NCI-H2029 (cell line): ENCODE measurements at places on chromosomes 1 and 21.

DNA sequence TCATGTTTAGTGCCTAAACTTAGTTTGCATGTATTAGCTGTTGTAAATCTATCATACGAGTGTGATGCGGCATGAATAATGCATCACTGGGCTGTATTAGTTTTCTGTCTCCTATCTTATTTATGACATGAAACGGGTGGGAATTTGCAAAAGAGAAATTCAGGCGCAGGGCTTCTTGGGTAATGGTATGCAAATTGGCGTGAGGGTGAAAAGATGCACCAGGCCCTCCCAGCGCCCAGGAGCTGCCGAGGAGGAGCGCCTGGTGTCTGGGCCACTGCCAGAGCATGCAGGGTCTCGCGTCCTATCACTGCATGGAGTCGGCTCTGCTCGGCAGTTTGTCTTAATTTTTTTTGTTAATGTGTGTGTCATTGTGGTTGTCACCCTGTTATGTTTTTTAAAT is 82.9 kb upstream of the ACTL8 start:
- no peak for DNase-seq

DNA sequence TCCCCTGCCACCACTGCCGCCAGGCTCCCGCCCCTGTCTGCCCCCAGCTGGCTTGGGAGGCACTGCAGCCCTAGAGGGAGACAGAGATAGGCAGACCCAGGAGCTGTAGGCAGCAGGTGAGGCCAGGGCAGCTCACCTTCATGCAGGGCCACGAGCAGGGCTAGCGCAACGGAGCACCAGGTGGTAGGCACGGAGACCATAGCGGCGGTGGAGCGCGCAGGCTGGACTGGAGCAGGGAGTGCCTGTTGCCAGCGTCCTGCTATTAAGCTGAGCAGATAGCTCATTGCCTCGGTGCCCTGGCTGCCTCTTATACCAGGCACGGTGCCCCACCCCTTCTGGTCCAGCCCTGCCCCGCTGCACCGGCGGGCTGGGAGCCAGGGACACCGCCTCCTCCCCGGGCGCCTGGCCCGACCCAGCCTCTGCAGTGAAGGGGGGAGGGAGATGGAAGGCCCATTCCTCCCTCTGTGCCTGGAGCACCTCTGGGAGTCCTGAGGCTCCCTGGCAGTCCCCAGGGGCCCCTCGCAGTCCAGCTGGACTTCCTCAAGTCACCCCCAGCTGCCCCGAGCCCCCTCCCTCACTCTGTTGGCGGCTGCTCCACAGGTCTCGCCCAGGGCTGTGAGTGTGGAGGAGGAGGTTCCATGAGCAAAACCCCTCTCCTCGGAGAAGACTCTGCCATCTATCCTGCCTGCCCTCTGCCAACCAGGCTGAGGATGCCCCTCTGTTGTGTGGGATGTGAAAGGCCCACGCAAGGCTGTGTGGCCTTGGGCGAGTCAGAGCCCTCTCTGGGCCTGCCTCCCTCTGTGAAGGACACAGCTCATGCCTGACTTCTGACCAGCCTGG is at the start of gene EDN2:
Gene EDN2, minus strand, starts transcription at position 282 of the 840 bp plus-strand sequence. Its CDS starts 82 bp downstream, at position 200.
- peak; percentile 100 for DNase-seq

DNA sequence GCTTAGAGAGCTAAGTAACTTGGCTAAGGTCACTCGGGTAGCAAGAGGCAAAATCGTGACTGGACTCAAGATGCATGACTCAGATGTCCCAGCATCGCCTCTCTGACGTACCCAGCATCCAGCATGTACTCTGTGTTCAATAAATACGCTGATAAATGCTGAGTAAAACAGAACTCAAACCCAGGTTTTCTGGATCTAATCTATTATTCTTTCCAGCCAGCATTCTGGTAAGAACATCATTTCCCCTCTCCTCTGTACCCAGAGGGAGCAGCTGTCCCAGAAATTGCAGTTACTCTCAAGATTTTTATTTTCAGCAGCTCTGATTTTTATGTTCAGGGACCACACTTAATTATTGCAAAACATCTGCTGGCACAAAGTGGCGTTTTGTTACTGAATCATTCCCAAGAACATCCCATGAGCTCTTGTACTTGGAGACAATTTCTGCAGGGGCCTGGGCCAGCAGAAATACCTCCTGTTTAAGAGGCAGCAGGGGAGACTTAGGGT is 249.0 kb downstream of the PRDM2 start:
- no peak for DNase-seq

- no peak for DNase-seq
These were observed 4.8 kb upstream of the COL6A1 start for GRCh38 chr21:45976701-45977311.

DNA sequence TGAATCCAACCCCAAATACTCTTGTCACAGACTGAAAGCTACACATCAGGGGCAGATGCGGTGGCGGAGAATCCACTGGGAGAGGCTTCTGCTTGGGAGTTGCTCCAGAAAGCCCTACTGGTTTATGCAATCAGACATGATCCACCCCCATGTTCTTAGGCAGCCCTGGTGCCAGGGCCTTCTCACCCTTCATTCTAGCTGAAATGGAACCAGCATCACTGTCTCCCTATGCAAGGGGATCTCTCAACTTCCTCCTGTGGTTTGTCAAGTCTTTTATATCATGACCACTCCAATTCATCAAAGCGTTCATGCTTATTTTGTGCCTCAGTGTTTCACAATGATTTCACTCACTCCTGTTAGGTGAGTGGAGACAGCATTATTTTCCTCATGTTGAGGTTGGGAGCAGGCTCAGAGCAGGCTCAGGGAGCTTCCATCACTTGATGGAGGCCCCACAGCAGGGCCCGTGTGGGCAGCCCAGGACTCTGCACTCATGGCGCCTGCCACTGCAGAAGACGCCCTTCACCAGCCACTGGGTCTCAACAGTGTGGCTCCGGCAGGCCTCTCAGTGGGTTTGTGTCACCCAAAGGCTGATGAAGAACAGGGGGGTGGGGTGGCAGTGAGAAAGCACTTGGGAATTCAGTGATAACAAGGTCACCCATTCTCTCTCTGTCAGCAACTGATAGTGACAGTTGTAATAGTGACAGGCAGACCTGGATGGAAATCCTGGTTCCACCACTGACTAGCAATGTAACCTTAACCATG is 67.1 kb downstream of the CD58 start:
- no peak for DNase-seq

GRCh38 chr1:63327417-63328054 is 5.2 kb downstream of the FOXD3 start:
- peak; percentile 46 for DNase-seq

DNA sequence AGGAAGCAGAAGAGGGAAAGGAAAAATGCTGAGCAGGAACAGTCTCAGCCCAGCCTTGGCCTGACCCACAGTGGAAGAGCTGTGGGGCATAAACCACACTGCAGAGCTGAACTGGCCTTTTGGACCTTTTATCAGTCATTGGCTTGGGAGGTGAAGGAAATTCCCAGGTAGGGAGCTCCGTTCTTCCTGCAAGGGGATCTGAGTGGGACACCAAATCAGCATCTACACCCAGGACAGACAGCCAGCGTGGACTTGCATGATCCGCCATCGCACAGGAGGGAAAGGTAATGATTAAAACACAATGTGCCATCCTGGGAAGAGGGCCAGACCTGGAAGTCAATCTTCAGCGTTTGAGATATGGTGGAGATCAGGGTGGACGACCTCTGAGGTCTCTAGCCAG is 1.2 kb upstream of the MTFR1L start:
- DNase-seq, result no peak

GRCh38 chr1:225361176-225361575 is 66.7 kb downstream of the LBR start:
- DNase-seq, result no peak

- no peak for DNase-seq
These were observed 72.4 kb upstream of the CYP2J2 start for GRCh38 chr1:59999006-59999405.

DNA sequence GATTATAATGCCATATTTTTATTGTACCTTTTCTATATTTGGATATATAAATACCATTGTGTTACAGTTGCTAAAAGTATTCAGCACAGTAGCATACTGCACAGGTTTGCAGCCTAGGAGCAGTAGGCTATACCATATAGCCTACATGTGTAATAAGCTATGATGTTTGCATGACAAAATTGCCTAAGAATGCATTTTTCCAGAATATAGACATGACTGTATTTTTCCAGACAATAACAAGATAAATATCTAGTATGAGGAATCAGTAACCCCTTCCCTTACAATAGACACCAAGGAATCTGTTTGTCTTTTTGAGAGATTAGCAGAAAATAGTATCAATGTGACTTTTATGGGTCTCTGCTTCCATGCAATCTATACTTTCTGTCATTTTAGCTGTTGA is 228.6 kb downstream of the GRIK1 start:
- DNase-seq, result no peak

DNA sequence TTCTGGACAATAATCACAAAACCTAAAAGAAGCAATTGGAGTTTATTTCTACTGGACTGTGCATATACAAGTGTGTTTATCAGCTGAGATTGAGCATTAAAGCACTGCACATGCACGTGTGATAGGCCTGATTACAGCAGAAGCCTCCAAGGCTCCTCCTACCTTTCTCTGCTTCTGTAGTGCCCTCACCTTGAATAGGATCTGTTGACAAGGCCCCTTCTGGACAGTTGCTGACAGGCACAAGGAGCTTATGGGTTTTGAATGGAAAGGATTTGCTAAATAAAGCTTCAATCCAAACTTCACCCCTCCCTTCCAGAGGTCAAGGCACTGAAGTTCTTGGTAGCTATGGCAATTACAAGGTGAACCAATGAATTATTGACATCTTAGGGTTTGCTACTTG is 7.9 kb upstream of the SGIP1 start:
- no peak for DNase-seq

GRCh38 chr1:31897526-31898100 is 40.6 kb downstream of the PTP4A2 start:
- no peak for DNase-seq

GRCh38 chr1:116246174-116246573 is 126.9 kb upstream of the ATP1A1 start:
- DNase-seq, result no peak

DNA sequence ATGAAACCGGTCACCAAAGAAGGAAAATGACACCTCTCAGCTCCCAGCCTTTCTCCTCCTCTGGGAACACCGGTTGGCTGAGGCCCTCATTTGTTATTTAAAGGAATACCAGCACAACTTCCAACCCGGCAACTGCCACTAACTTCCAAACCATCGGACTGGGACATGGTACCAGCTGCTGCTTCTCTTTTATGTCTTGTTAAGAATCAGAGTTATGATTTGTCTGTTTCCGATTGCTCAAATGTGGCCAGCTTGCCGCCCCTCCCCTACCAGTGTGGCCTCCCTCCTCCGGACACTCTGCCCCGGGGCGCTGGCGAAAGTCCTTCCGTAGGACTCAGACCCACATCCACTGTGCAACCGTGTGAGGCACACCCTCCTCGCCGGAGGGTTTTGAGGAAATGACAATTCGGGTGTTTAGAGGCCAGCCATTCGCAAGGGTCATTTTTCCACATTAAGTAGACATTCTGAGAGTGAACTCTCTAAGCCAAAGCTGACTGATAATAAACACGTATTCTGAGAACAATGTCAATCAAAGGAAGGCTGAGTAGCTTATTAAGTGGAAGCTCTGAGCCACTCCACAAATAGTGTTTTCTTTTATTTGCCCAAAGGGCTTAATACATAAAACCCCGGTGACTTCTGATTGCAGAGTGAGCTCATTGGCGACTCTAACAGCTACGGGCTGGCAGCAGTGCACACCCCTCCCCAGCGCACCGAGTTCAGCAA is 5.5 kb downstream of the RIPK4 start:
- DNase-seq, result peak; percentile 19

GRCh38 chr1:34975771-34976170 is 9.4 kb downstream of the TMEM35B start:
- no peak for DNase-seq

DNA sequence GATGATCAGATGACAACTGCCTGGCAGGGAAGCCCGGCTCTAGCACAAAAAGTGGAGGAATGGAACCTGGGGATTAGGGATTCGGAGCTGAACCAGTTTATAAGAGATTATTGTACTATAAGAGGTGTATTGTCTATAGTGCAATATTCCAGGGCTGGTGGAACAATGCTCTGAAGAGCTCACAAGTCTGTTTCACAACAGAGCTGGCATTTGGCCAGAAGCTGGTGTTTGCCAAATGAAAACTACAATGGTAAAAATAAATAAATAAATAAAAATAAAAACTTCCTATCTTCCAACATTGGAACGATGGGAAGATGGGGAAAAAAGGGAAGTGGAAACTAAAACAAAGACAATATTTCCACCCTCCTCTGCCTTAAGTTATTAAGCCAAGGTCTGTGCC is 73.5 kb downstream of the CHODL start:
- no peak for DNase-seq

DNA sequence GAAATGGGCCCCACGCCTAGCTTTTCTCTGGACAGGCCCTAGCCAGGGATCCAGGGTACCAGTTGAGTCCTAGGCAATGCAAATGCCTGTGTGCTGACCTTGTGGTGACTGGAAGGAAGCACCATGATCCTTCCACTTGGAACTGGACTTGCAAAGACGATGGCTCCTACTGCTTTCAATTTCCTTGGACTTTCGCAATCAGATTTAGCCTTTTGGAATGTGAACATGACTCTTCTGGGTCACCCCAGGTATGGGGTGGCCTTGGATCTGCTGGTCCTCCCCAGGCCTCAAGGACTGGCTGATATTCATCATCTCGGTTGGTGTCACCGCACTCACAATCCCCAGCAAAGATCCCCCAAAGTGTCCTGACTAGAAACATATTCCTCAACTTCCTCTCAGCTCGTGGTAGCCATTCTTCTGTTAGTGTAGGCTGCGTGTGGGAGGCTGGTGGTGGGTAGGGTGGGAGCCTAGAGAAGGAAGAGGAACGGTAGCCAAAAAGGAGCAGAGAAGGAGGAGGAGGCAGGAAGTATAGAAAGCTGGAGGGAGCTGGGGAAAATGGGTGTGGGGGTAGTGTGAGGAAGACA is 130.5 kb downstream of the PPIAL4G start:
- DNase-seq, result no peak

DNA sequence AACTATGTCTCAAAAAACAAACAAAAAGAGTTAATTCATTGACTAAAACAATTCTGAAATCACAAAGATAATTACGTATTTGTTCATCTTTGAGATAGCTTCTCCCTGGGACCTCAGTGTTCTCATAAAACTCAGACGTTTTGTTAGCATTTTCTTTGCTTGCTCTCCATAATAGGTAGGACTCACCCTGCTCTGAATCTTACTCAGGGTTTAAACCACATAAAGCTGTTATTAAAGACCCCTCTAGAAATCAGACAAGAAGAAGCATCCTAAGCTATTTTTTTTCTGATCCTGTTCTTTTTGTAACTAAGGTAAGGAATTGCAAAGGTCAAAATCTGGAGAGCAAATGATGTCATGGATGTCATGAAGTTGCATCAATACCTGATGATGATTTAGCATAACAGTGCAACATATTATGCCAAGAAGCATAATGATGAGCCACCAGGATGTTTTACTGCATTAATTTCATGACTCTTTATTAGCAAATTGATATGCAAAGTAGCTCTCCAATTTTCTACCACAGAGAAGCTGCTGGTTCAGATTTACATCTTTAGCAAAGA is 2.4 kb downstream of the FBXO42 start:
- DNase-seq, result no peak
